ENCODE measurements at places on chromosomes 3 and 15. TPM values are rescaled to one million over a fixed set of nuclear protein-coding genes. Genes with fewer than 3 reads are reported as not detected.

DNA sequence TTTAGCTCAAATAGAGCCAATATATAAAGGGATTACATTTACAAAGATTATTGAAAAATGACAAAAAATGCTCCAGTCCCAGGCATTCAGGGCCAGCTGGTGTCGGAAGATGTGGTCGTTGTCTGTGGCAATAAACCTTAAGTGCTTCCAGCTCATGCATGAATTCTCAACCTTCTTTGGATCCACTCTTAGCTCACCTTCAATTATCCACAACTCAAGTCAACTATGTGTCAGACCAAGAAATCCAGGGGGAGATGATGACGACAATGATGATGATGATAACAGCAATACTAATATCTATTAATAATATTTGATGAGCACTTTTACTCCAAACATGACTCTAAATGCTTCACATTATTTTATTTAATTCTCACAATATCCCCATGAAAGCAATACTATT, 53.6 kb upstream of the PXYLP1 start:
- no peaks in the 10 kb centered on the region for H3K36me3 ChIP-seq
- no peak overlapping the region for H3K27ac ChIP-seq
- peaks cover 13% of the 10 kb centered on the region for H3K27me3 ChIP-seq
- DNase-seq: no peak
- no peak overlapping the region for H3K4me3 ChIP-seq

GRCh38 chr15:67920524-67921240, 80.8 kb upstream of the RNU6-1 start:
- no peak overlapping the region for H3K4me3 ChIP-seq
- H3K27me3 ChIP-seq: peaks cover 2% of the 10 kb centered on the region
- H3K36me3 ChIP-seq: no peaks in the 10 kb centered on the region
- no peaks in the 10 kb centered on the region for H3K4me1 ChIP-seq

DNA sequence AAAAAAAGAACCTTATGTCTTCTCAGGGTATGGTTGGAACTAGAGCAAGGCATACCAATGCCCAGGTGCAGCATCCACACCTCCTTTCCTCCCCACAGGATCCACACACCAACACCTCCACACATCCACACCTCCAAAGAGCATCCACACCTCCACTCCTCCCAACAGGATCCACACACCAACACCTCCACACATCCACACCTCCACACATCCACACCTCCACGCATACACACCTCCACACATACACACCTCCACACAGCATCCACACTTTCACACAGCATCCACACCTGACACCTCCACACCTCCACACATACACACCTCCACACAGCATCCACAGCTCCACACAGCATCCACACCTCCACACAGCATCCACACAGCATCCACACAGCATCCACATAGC, 5.3 kb downstream of the MESP1 start:
- no peak for DNase-seq
- no peak overlapping the region for H3K4me3 ChIP-seq
- no peak overlapping the region for H3K27ac ChIP-seq
- peaks cover 2% of the 10 kb centered on the region for H3K4me1 ChIP-seq
- peaks cover 9% of the 10 kb centered on the region for H3K27me3 ChIP-seq
- peaks cover 2% of the 10 kb centered on the region for H3K36me3 ChIP-seq

- peaks cover 1% of the 10 kb centered on the region for H3K36me3 ChIP-seq
- H3K4me3 ChIP-seq: no peak overlapping the region
- no peak for DNase-seq
- no peak overlapping the region for H3K27ac ChIP-seq
- H3K27me3 ChIP-seq: no peaks in the 10 kb centered on the region
Measured at GRCh38 chr3:58120075-58120812, 90.5 kb downstream of the DNASE1L3 start.

DNA sequence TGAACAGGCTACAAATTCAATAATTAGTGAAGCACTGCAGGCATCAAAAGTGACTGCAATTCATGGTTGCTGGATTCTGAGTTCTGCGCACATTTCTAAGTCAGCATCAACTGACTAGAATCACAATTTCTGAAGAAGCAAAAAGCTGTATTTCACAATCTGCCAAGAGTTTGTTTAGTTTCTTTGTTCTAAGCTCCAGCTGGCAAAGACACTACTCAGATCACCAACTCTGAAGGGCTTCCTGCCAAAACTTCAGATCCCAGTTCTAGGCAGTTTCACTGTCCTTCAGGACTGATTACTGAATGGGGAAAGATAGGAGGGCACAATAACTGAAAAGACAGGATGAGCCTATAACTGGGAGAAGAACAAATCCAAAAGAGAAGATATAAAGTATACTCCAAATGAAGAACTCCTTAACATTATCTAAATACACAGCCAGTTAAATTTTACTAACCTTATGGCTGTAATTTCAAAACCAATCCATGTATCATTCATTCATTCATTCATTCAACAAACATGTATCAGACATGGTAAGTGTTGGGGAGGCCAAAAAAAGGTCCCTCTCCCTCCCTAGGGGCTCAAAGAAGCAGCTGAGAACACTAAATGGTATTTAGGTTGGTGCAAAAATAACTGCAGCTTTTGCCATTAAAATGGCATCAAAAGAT, 17.1 kb downstream of the TJP1 start:
- H3K27me3 ChIP-seq: peaks cover 45% of the 10 kb centered on the region
- H3K27ac ChIP-seq: no peak overlapping the region
- H3K36me3 ChIP-seq: no peaks in the 10 kb centered on the region
- no peak overlapping the region for H3K4me3 ChIP-seq
- H3K4me1 ChIP-seq: no peaks in the 10 kb centered on the region

- H3K4me3 ChIP-seq: no peak overlapping the region
- no peaks in the 10 kb centered on the region for H3K36me3 ChIP-seq
- no peaks in the 10 kb centered on the region for H3K4me1 ChIP-seq
- no peak for DNase-seq
Measured at GRCh38 chr15:74252721-74253120, 16.6 kb downstream of the CCDC33 start.

The KBTBD8 gene
- total RNA-seq: 6.2 TPM

DNA sequence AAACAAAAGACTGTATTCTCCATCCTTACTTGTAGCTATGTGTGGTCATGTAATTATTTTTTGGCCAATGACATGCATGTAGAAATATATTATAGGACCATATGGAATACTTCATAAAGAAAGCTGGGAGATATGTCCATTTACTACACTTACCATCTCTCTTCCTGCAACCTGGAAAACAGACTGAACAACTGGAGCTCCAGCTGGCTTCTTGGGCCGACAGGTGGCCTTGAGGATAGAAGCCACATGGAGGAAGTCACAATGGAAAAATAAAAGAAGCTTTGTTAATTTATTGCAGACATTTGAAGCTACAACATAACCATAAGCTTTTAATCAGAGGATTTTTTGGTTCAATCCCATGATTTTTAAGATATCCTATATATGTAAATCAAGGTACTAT, 167.9 kb upstream of the CBLB start:
- H3K27me3 ChIP-seq: no peaks in the 10 kb centered on the region
- no peak overlapping the region for H3K27ac ChIP-seq
- DNase-seq: no peak
- peaks cover 3% of the 10 kb centered on the region for H3K4me1 ChIP-seq
- H3K36me3 ChIP-seq: peaks cover 8% of the 10 kb centered on the region
- no peak overlapping the region for H3K4me3 ChIP-seq

DNA sequence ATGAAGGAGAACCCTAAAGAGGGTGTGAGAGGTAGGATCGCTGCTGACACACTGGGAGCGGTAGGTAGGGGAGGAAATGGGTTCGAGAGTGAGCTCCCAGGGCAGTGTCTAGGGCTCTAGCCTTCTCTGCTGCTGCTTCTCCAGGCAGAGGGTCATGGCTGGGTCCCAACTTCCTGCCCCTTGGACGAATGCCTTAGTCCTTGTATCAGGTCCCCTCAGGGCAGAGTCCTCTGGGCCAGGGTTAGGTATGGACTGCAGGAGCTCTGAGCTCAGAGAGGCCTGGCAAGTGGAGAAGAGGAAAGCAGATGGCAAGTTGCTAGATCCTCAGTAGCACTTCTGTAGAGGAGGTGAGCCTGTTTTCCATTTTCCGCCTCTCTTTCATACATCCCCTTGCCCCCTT, 2.9 kb downstream of the CORO2B start:
- H3K4me1 ChIP-seq: peaks cover 10% of the 10 kb centered on the region
- DNase-seq: no peak
- H3K4me3 ChIP-seq: no peak overlapping the region

DNA sequence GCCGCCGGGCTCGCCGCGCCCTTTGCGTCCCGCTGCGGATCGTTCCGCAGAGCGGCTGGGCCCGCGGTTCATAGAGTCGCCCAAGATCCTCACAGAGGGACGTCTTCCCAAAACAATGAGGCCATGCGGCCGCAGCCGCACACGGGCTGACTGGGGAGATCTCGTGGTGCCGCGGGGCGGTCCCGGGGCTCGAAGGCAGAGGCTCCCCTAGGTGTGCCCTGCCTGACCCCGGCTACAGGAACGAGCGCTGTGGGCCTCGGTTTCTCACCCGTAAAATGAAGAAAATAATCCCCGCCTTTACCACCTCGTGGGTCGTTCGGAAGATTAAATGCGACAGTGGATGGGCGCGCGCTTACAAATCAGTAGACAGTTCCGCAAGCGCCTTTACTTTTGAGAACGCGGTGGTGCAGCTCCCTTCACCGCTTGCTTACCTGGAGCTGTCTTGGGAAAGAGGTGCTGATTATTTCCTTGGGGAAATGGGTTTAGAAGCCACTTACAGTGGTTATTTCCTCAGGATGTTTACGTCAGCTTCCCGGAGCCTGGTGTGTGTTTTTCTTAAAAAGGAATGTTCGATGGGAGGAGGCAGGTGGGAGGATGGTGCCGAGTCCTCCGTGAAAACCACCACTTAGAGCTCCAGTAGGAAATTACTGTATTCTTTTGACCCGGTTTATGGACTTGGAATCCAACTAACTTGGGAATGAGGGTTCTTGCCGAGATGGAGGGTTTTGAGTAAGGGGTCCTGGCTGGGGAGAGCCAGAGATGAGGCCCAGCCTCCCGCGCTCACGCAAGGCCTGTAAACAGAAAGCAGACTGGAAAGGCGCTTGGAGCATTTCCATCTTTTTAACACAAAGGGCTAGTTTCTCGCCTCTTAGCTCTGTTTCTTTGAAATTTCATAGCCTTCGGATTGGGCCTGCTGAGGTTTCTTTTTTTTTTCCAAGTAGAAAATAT, 1.9 kb upstream of the MEX3B start:
- H3K27ac ChIP-seq: no peak overlapping the region
- no peaks in the 10 kb centered on the region for H3K36me3 ChIP-seq
- no peak for DNase-seq
- peaks cover 12% of the 10 kb centered on the region for H3K4me1 ChIP-seq
- peak overlapping the region; percentile 79 for H3K4me3 ChIP-seq

The CNTN4 gene
- not detected for total RNA-seq

DNA sequence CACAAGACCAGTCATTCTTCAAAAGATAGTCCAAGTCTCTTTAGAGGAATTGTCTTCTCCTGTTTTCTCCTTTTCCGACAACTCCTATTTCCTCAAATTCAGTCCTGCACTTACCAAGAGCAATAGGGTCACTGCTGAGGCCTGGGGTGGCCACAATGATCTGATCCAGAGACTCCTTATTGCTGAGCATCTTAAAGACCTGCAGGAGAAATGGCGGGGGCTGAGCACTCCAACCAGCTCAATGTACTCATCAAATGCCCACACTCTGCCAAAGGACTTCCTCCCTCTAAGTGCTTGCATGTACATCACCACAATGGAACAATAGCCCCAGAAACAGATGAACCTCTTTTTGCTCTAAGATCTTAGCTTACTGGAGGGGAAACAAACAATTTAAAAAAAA, 9.6 kb downstream of the UBL7 start:
- no peak overlapping the region for H3K27ac ChIP-seq
- no peak overlapping the region for H3K4me3 ChIP-seq
- peak; percentile 2 for DNase-seq
- peaks cover 26% of the 10 kb centered on the region for H3K4me1 ChIP-seq

DNA sequence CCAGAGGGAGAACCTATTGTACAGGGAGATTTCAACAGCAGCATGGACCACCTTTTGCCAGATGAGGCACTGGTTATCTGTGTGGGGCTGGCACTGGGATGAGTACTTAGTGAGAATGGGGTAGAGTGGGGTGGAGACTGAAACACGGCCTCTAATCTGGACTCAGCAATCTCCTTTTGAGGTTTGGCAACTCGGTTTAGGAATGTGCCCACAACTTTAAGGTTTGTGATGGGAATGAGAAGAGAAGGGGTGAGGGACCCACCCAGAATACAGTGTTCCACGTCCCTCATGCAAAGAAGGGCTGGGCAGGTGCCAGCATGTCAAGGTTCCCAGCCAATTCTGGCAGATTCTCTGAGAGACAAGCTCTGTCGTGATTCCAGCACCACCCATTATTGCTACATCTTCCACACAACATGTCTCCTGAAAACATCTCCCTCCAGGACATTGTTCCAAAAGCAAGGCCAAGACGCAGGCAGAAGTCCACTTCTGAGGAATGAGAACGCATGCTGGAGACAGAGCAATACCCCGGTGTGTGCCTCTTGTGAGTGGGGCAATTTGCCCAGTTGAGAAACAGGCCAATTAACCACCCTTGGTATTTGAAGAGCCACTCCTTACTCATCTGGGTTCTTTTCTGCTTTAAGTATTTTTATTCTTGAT, 37.5 kb upstream of the CCR4 start:
- no peaks in the 10 kb centered on the region for H3K4me1 ChIP-seq
- no peak for DNase-seq
- H3K27me3 ChIP-seq: peaks cover 6% of the 10 kb centered on the region
- no peak overlapping the region for H3K27ac ChIP-seq

The FSTL1 gene
- 1.1 TPM for total RNA-seq

GRCh38 chr15:38761681-38762080, 197.1 kb upstream of the RASGRP1 start:
- no peaks in the 10 kb centered on the region for H3K4me1 ChIP-seq
- H3K36me3 ChIP-seq: no peaks in the 10 kb centered on the region
- no peak for DNase-seq
- no peak overlapping the region for H3K27ac ChIP-seq
- peaks cover 25% of the 10 kb centered on the region for H3K27me3 ChIP-seq

DNA sequence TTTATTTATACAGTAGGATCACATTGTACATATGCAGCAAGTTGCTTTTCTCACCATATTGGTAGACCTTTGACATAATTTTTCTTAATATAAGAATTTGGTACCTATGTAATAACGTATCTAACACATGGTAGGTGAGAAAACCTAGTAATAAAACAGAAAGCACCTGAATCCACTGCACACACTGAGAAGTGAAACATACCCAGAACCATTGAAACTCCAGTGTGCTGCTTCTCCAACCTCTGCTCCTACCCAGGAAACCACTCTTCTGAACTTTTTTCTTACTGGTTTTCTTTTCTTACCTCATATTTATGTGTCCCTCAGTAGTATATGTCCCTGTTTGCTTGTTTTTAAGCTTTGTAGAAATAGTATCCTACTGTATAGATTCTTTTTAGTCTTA, 293.0 kb downstream of the UBE2E2 start:
- DNase-seq: no peak
- no peak overlapping the region for H3K27ac ChIP-seq
- peaks cover 2% of the 10 kb centered on the region for H3K4me1 ChIP-seq
- H3K36me3 ChIP-seq: no peaks in the 10 kb centered on the region
- no peak overlapping the region for H3K4me3 ChIP-seq
- no peaks in the 10 kb centered on the region for H3K27me3 ChIP-seq

GRCh38 chr3:123028233-123028828, 768 bp upstream of the SEMA5B start:
- no peak overlapping the region for H3K27ac ChIP-seq
- H3K27me3 ChIP-seq: peaks cover 62% of the 10 kb centered on the region
- DNase-seq: peak; percentile 39

GRCh38 chr3:137764001-137764433, at the start of gene SOX14:
SOX14 (plus strand) TSS chr3:137764315; CDS start chr3:137764785, 470 bp downstream.
- peaks cover 7% of the 10 kb centered on the region for H3K4me1 ChIP-seq
- peak; percentile 29 for DNase-seq
- H3K27me3 ChIP-seq: peaks cover 84% of the 10 kb centered on the region
- H3K27ac ChIP-seq: no peak within 1 kb of the TSS
- peak within 1 kb of the TSS; percentile 32 for H3K4me3 ChIP-seq
